ENCODE measurements at places on chromosomes 5 and 9.

- peak; percentile 52 for DNase-seq
These were observed 784 bp downstream of the NLN start for GRCh38 chr5:65722575-65723403.

DNA sequence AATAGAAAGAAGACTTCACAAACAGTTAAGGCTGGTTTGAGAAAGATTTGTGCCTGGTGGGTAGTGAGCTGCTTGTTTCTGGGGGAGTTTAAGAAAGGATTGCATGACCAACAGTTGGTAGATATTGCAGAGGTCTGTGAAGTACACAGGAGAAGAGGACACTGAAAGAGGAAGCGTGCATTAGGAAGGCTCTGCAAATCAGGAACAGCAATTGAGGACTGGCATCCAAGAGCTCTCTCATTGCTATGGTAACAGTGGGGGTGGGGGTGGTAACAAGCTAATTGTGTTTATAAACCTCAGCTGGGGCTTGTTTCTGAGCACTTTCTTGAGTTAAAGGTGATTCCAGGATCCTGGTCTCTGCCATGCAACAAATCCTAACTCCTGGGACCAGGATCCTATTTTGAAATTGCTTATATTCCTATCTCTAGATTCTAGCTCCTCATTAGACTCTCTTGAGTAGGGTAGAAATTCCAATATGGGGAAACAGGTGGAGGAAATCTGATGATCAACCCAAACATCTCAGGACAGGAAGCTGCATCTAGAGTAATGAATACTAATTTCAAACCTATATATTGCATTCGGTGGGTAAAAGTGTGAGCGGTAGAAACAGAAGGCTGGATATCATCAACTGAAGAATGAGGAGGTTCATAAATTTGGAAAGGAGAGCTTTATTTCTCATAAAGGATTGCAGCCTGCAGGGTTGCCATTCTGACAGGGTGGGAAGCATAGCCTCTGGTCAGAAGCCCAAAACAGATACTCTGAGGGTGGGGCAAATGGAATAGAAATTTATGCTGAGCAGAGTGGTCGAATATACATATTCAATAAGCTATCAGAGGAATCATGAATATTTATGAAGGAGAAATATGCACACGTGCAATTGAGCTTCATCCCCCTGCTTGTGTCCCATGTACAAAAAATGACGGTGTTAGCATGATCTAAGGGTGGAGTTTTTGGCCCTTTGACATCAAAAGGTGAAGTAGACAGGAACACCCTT is 79.4 kb downstream of the PTTG1 start:
- DNase-seq, result peak; percentile 31

- DNase-seq, result no peak
These were observed 186.4 kb downstream of the GRIA1 start for GRCh38 chr5:153676821-153677220.

DNA sequence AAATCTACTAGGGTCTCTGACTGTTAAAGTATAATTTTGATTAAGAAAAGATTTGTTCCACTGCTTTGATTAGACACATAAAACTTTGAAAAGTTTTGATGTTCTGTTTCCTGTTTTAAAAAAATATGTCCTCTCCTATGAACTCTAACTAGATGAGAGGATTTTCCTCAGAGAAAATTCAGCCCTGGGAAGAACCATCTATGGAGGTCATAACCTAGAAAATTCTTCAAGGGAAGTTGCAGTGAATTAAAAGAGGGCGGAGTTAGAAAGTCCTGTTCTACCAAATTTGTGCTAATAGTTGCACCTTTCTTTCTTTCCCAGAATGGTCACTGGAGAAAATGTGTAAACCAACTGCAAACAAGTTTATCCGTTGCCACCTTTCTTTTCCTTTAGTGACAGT is 27.7 kb downstream of the PIK3R1 start:
- DNase-seq, result no peak

DNA sequence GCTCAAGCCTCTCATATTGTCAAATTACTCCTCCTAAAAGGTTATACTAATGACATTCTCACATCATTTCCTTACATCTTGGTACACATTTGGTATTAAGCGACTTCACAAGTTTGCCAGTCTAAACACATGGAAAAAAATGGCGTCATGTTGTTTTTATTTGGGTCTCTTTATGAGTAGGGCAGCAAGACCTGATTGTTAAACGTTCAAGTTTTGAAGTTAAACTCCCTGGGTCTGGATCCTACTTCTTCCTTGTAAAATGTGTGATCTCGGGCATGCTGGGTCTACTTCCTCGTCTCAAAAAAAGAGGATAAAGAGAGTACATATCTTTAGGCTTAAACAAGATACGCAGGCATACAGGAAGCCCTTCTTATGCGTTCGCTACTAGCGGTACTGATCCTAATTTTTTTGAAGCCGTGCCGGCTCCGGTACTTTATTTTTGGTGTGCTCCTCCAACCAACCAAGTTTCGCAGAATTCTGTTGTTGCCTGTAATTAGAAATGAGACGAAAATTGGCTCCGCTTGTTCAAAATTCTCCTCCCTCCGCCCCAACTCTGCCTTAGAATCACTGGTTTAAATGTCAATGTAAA is 596 bp upstream of the CDC37L1 start:
- peak; percentile 71 for DNase-seq

- DNase-seq, result no peak
These were observed 67.6 kb downstream of the FOXD1 start for GRCh38 chr5:73380710-73381589.

DNA sequence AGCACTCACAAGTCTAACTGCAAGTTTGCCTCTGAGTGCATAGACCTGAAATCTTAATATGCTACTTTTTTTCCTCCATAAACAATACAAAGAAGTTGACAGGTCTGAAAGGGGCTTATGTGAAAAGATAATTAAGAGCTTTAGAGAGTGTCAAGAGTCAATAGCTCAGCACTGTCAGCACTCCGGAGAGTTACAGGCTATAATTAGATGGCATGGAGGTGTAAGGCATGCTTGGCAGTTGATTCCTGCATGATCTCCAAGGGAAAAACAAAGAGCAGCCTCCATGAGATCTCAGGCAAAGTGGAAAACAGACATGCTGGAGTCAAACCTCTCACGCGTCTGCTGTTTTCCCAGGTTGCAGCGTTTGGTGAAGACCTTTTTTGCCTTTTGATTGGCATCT is 468.7 kb downstream of the TLE4 start:
- DNase-seq, result no peak

DNA sequence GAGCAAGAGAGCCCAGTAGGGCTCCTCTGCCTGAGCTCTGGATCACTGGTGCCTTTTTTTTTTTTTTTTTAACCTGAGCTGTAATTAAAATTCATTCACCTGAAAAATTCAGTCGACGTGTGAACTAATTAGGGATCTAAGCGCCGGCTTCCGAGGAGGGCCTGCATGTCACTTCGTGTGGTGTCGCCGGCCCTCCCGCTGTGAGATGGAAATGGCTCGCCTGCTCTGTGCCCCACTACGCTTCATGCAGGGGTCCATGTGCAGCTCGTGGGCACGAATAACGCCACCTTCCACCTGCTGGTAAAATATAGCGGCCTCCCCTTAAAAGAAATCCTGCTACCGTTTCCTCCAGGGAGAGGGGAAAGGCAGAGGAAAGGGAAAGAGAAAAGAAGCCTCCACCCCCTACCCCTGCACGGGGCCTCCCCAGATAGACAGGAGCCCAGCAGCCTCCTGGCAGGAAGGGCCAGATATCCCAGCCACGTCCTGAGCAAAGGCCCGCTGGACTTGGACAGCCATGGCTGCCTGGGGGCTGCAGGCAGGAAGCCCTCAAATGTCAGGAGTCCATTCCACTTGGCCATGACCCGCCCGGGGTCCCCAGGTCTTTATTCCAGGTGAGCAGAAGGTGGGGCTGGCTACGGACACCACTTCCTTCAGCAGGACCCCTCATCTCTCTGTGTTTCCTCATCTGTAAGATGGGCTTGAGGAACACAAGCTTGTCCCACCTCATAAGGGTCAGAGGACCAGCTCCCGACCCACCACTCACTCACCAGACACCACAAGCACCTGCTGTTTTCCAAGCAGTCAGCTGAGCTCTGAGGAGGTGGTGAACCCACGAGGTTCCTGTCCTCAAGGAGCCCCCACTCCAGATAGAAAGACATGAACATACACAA is 38.2 kb upstream of the ZNF354A start:
- no peak for DNase-seq

- no peak for DNase-seq
These were observed 500 bp upstream of the ZNF883 start for GRCh38 chr9:113012492-113012891.

DNA sequence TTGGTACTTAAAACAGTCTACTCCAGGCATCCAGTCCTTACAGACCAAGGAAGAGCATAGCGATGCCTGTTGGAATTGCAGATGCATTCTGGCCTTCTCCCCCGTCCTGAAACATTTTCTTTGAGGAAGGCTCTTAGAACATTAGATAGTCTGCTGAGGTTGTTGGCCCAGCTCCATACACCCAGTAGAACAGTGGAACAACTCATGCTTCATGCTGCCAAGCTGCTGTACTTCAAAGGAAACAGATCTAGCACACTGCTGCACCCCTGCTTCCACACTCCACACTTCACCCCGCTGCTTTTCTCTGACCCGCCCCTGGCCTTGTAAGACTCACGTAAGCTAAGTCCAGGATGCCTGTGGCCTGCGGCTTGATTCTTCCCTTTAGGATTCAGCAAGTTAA is 33.4 kb upstream of the NCS1 start:
- peak; percentile 97 for DNase-seq

GRCh38 chr9:98944057-98944733 is 488 bp downstream of the COL15A1 start:
- DNase-seq, result no peak

DNA sequence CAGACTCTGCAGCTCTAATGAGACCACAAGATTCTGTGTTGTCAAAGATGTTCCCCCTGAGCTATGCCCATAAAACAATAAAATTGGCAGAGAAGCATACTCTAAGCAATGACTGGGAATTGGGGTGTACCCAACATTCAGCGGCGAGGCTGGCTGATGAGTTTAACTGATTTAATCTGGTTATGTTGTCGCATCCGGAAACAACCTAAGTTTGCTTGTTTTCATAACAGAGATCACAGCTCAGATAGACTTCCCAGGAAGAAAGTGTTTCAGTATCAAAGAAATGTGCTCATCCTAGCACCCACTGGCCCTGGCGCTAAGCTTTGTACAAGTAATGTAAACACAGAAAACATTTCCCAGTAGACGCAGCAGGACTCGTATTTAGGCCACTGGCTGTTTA is 7.4 kb downstream of the SEMA5A start:
- no peak for DNase-seq

DNA sequence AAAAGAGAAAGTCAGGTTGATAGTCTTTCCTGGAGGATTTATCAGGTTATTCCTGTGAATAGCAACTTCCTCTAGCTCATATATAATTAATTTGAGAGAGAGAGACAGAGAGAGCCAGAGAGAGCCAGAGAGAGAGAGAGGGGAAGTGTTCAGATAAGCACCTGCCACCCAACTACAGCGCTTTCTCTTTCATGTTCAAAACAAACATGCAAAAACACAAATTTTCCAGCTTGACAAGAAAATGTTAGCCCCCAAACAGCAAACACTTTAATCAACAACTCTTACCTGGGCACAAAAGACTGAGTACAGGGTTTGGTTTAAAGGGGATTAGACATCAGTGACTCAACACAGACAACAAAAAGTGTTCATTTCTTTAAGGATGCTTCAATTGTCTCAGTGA is 61.7 kb upstream of the PLPP6 start:
- DNase-seq, result no peak

DNA sequence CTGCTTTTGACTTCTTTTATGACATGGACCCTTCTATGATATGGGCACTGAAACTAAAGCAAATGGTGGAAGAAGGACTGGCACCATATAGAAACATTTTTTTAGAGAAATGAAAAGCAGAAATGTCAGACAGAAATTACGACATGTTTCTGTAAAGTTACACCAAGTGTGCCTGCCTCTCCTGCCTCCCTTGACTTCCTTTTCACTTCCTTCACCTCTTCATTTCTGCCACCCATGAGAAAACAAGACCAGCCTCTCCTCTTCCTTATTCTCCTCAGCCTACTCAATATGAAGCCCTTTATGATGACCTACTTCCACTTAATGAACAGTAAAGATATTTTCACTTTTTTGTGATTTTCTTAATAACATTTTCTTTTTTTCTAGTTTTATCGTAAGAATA is 44.5 kb downstream of the ERCC6L2 start:
- no peak for DNase-seq

DNA sequence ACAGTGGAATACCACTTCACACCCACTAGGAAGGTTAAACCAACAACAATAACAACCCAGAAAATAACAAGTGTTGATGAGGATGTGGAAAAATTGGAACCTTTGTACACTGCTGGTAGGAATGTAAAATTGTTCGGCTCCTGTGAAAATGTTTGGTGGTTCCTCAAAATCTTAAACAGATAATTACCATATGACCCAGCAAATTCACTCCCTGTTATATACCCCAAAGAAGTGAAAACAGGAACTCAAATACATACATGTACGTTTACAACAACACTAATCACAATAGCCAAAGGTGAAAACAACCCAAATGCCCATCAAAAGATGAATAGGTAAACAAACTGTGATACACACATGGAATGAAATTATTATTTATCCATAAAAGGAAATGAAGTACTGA is 178.5 kb upstream of the PHYKPL start:
- DNase-seq, result no peak

GRCh38 chr5:122165559-122166078 is 36.3 kb downstream of the ZNF474 start:
- DNase-seq, result no peak

GRCh38 chr9:110814159-110814558 is 145.6 kb downstream of the MUSK start:
- DNase-seq, result no peak

DNA sequence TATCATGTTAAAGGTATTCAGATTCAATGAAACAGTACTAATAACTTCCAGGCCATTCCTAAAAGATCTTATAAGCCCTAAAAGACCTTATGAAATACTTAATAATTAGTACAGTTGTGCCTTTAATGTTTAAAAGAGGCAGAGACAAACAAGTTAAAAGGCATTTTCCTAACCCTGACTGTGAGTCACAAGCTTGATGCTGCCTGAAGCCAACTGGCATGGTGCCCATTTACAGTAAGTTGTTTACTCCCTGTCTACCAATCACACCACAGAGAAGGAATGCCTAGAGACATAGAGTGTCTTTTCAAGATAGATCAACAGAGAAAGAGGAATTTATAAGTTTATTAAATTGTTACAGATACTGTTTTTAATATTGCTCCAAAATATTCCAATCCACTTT is 47.8 kb downstream of the NR3C1 start:
- peak; percentile 92 for DNase-seq

DNA sequence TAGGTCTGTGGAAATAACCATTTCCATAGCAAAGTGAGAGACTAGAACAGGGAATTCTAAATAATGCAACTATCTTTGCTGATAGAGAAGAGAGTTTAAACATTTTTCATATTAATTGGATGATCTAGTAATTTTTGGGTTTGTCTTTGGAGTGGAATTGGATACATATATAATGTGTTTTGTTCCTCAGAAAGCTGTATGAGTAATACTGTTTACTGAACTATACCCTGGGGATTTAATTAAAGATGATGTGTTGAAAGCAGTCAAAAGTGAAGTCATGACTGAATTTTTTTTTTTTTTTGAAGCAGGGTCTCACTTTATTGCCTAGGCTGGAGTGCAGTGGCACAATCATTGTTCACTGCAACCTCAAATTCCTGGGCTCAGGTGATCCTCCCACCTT is 17.9 kb downstream of the FER start:
- DNase-seq, result no peak
